ENCODE measurements at places on chromosomes 2 and 18.

DNA sequence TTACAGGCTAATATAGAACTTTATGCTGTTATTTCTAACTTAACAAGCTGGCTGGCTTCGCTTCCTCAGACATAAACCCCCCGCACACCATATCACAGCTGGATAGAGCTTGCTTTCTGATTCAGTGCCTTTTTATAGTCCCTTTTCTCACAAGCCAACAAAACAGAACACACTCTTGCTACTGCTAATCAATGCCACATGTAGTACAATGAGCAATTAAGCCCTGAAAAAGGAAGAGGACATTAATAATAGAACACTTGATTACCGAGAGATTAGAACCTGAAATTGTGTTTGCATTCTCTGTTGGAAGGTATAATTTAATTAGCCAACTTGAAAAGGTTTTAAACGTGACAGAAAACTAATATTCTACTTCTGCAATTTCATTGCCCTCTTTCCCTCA lies 267.7 kb upstream of the CYRIA start:
- no peak for DNase-seq

DNA sequence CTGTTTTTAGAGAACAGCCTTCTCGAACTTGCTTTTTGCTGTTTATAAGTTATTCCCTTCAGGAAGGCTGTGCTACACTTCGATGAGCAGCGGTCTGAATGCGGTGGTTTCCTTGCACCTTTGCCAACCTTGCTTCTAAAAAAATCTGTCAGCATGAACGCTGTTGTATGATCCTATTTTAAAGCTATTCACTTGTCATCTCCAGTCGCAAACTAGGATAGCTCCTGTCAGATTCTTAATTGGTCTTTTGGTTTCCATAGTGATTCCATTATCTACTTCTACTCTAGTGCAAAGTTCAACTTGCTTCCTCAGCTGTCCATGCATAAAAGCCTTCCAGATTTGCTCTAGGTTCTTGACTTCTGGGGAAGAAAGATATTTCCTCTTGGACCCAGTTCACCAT lies 76.3 kb upstream of the GALNT3 start:
- no peak for DNase-seq

DNA sequence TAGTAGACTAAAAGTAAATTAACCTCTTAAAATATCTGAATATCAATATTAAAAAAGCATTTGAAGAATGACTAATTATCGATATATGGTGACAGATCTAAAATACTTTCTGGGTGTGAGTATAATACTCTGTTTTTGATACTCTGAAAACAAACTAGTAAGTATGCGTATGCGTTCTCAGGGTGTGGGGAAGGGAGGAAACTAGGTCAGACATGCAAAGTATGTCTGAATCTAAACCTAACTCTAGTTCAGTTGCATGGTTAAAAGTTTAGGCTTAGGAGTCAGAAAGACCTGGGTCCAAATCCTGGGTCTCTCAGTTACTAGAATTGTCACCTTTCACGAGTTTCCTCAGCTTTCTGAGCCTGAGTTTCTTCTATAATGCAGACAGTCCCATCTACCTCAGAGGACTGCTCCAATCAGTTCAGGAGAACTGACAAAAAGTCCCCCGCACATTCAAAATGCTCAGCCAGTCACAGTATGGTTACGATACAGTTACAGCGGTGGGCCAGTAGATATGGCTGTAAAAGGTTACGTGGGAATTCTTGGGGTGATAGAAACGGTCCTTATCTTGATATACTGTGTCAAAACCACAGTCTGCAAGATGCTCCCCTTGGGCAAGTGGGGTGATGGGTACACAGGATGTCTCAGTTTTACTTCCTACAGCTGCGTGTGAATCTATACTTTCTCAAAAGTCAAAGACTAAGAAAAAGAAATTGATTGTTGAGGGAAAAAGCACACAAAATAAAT lies 29.2 kb downstream of the UNC50 start:
- peak; percentile 36 for DNase-seq

GRCh38 chr2:69177063-69177771 lies 164.2 kb downstream of the ANTXR1 start:
- DNase-seq: no peak

- DNase-seq: no peak
Observed at GRCh38 chr2:103172821-103173220, 411.0 kb downstream of the TMEM182 start.

DNA sequence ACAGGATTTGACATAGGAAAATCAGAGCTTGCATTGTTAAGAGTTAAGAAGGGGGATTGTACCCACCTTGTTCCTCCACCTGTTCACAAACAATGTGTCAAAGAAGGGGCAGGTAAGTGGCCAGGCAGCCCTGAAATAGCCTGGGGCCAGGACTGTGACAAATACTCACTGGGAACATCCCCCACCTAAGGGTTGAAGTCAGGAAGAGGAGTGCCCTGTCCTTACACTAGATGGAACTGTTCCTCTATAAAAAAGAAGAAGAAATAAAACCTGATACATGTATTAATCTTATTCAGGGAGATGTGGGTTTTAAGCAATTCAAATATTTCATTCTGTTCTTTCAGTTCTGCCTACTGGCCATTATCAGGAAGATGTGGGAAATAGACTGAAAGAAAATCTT lies 41.9 kb downstream of the TACR1 start:
- no peak for DNase-seq

GRCh38 chr2:178806543-178806942 lies 680 bp downstream of the TTN start:
- no peak for DNase-seq

DNA sequence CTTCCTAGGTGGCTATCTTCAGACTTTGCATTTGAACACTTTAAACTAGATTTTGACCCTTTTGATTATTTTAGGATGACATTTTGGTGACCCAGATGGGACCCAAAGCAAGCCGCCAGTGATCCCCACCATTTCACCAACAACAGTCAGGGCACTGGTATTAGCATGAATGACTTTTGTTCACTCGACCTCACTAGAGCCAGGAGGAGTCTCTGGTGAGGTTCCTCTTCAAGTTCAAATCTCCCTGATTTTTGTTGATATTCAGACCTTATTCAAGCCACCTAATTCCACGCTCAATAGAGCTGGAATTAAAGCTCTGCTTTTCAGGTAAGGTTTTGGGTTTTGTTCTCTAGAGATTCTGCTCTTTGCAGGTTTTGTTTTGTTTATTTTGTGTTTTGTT lies 202.3 kb downstream of the MREG start:
- no peak for DNase-seq

- DNase-seq: no peak
Observed at GRCh38 chr2:212908682-212909435, 242.6 kb downstream of the IKZF2 start.

DNA sequence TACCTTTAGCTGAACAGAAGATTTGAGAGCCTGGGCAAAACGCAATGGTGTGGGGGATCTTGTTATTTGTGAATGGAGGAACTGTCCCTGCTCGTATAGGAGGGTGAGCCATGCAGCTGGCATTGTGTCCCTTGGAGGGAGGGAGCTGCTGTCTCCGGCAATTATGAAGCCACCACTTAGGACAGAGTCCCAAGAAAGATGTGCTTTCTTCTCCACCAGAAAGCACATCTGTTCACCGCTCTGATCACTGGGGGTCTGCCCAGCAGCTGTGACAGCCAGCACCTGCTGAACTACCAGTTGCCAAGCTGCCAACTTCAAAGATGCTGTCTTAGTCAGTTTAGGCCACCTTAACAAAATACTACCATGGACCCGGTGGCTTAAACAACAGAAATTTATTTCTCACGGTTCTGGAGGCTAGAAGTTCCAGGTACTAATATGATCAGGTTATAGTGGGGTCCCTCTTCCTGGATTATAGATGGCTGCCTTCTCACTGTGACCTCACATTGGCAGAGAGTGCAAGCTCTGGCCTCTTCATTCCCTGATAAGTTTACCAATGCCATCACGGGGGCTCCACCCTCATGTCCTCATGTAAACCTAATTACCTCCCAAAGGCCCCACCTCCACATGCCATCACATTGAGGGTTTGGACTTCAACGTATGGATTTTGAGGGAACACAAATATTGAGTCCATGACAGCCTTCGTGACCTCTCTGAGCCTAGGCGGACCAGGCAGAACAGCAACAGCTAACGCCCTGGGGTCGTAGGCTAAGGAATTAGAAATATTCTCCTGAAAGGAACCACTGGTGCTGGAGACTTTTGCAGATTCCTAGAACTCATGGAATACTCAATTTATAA lies 148.3 kb downstream of the RHBDD1 start:
- DNase-seq: no peak

- DNase-seq: no peak
Observed at GRCh38 chr2:85187069-85187468, 53.9 kb downstream of the TCF7L1 start.

- DNase-seq: no peak
Observed at GRCh38 chr2:6960659-6961058, 43.4 kb downstream of the RNF144A start.

All from stimulated activated naive CD4-positive, alpha-beta T cell treated with Interleukin-2 at 50 U/mL for 16 hours (primary cell).